ENCODE measurements at places on chromosomes 12 and 14.

GRCh38 chr12:88298014-88298682 is 156.0 kb downstream of the TMTC3 start:
- DNase-seq, result no peak

DNA sequence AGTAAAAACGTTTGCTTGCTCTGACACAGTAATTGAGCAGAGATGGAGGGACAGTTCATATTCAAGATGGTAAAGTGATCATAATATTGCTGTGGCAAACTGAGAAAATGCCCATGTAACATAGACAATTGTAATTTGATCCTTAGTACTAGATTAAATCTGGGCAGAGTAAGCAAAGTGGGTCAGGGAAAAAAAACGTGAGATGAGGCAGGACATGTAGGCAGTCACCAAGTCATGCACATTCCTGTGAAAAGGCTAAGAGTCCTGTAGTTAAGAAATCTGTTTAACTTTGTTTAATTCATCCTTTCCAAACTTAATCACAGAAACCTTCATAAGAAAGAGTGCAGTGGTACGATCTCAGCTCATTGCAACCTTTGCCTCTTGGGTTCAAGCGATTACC is 16.1 kb downstream of the BTBD7 start:
- no peak for DNase-seq

DNA sequence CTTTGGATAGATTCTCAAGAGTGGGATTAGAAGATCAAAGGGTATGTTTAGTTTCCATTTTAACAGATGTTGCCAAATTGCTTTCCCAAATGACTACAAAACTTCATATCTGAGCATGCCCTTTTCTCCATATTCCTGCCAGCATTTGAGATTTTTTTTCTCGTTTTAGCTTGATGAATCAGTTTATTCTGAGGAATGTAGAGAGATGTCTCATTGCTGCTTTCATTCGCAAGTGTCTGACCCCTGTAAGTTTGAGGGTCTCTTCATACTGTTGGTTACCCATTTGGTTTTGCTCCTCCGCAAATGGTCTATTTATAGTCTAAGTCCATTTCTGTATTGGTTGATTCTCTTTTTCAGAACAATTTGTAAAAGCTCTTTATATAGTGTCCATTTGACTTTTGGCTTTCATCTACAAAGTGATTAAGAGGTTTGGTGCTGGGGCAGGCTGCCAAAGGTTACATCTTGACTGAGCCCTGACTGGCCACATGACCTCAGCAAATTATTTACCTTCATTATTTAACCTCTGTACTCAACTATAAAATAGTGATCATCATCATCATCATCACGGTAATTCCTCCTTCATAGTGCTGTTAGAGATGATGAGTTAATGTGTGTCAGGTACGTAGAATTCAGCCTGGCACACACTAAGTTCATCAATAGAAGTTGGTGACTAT is 33.6 kb downstream of the HCAR2 start:
- DNase-seq, result no peak

GRCh38 chr12:27779920-27780611 is at the start of the genes KLHL42 and MANSC4:
Gene KLHL42 (plus strand): TSS chr12:27780233. CDS start chr12:27780331, 98 bp downstream.
Gene MANSC4 (minus strand): TSS chr12:27780236. CDS start chr12:27771276, 8,960 bp downstream.
- peak; percentile 42 for DNase-seq

DNA sequence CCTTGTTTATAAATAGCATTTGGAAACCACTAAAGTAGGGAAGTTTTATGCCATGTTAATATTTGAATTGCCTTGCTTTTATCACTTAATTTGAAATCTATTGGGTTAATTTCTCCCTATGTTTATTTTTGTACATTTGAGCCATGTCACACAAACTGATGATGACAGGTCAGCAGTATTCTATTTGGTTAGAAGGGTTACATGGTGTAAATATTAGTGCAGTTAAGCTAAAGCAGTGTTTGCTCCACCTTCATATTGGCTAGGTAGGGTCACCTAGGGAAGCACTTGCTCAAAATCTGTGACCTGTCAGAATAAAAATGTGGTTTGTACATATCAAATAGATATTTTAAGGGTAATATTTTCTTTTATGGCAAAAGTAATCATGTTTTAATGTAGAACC is 4.4 kb downstream of the RAN start:
- DNase-seq, result no peak

DNA sequence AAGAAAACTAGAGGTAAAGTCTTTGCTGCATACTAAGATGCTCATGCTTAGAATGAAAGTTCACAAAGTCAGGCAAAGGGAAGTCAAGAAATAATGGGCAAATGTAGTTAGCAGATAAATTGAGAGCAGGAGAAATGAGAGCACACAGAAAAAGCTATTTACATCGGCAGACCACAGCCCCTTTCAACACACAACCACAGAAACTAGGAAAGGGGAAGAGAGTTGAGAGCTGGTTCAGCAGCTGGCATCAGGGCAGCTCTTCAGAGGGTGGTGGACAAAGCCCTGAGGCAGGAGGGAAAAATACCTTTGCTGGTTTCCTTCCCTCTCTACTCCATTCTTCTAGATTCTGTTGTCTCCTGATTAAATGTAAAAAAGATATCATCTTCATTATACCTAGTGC is 95.4 kb upstream of the ANO4 start:
- DNase-seq, result no peak

GRCh38 chr14:29810064-29810463 is 117.6 kb downstream of the PRKD1 start:
- DNase-seq, result no peak

DNA sequence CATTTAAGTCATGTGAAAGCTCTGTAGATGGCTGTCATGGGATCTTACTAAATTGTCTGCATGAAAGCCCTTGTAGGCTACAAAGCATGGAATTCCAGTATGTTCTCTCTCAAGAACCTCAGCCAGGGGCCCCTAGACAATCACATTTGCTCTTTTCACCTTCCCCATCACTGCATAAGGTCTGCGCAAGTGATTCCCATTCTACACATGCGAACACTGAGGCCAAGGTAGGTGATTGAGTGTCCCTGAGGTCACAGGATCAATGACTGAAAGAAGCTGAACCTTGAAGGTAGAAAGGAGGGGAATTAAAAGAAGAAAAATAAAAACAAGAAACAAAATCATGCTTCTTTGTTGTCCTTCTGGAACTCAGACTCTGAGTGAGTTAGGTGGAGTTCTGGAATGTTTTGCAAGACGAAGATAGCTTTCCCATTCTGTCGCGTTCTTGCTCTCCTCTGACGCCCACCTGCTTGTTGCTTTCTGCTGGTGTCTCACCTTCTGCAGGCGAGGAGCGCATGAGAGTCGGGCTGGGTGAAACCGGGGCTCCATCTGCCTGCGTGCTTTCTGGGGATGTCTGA is 79.9 kb downstream of the SPRING1 start:
- no peak for DNase-seq

DNA sequence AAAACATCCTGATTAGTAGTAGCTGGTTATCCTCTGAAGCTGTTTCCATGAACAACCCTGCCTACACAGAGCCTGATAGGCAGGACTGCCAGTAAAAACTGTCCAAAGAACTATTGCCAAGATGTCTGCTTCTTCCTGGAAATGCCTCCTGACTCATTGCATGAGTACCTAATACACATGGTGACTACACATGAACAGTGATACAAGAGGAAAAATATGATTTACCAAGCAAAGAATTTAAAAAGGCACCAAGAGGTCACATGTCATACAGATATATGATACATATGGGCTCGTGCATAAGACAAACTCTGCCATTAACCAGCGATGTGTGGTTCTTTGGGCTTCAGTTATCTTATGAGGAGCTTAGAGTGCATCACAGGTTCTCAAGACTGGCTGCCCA is 552.3 kb downstream of the SLC16A7 start:
- DNase-seq, result no peak
